ENCODE measurements at places on chromosomes 11 and 22. TPM values are rescaled to one million over a fixed set of nuclear protein-coding genes. Genes with fewer than 3 reads are reported as not detected.

Gene SOX6
- 3.0 TPM for total RNA-seq

Gene SUN2
- 64.7 TPM for total RNA-seq

Gene ASPHD2
- 3.9 TPM for total RNA-seq

Gene GTSE1
- total RNA-seq: 21.1 TPM

DNA sequence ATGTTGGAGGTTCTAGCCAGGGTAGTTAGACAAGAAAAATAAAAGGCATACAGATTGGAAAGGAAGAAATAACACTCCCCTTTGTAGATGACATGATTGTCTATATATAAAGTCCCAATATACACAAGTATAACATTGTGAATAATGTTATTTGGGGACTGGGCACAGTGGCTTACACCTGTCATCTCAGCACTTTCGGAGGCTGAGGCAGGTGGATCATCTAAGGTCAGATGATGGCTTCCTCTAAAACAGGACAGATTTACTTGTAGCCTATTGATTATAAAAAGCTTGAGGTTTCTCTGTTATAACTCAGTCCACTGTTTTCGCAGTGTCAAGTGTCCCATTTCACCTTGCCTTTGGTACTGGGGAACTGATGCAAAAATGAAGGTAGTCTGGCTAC lies 19.6 kb downstream of the ATM start:
- DNase-seq: no peak

DNA sequence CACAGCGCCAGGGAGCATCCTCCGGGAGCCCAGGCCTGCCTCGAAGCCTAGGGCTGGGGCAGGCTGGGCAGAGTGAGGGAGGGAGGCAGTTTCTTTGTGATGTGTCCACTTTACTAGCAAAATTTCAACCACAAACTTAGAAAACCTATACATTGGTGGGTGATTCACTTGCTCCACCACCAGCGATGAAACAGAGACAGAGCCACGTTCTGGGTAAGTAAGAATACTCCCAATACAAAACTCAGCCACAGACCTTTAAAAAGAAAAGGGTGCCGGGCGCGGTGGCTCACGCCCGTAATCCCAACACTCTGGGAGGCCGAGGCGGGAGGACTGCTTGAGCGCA lies 22.3 kb downstream of the CDKN1C start:
- DNase-seq: peak; percentile 38

DNA sequence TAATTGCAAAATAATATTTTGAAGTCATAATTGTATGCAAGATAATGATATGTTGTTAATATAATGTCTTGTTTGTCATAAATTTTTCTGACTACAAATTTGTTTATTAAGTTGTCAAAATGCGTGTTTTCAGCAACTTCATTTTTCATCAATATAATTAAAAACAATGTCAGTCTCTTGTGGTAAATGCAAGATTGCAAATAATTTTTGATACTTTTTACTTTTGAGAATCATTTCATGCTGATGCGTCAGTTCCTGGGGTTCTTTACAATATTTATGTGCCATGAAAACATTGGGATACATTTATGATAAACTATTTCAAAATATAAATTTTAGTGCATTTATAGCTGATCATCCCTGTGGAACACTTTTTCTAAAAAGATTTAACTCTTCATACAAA lies 1504.8 kb downstream of the BRD1 start:
- no peak for DNase-seq

All from Daoy (cell line).